ENCODE measurements at places on chromosomes 3 and 15.

DNA sequence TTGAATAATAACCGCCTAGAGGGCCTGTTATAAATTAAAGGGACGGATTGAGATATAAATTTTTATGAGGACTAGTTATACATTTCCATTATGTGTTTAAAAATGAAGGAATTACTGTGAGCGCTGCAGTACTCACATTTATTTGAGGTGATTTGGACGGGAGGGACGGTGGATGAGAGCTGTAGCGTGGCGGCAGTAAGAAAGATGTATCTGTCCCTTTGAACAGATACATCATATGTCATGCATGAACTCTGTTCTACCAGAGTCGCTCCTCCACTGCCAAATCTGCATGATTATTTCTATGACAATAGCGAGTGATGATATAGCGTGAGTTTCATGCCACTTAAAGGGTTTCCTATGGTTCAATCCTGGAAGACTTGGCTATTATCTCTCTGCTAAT is 538.8 kb downstream of the MCTP2 start:
- no peak for DNase-seq

GRCh38 chr3:105688821-105689220 is 180.0 kb downstream of the CBLB start:
- no peak for DNase-seq

DNA sequence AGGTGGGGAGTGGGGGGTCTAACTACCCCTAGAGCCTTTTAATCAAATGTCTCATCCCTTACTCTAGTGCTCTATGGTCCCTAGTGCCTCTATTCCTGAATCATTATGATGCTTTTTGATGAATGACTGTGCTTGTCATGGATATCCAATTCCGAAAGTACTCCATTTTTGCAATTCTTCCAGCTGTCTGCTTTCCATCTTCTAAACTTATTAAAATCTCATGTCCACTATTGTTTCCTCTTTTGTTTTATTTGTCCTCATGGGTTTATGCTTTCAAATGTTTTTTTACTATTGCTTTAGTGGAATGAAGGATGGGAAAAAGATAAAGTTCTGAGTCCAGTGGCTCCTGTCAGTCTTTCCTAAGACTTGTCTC is 77.2 kb upstream of the KCNMB2 start:
- no peak for DNase-seq

DNA sequence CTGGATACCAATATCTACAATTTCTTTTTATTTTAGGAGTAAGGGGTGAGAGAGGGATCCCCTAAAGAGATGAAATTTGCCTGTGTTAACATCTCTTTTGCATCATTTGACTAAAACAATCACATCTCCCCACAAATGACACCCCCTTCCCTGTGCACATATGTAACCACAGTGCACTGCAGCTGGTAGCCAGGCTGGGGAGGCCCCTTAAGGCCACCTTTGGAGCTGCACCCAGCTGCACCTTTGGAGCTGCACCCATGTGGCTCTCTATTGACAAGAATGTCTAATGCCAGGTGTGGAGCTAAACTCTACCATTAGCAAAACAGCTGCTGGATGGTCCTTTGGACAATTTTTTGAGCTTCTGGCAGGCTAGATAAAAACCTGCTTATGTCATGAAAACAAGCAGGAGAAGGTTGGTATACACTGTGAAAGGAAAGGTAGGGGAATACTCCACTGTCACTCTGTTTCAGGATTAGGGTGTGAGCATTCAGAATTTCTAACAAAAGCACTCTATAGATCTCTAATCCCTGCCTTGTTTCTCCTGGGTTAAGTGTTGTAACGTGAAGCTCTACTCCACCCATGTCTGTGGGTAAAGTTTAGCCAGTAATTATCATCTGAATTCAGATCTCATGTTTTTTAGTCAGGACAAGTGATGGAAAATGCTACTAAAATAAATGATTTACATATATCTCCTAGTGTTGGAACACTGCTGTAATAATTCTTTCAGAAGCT is 52.1 kb downstream of the TFG start:
- no peak for DNase-seq

DNA sequence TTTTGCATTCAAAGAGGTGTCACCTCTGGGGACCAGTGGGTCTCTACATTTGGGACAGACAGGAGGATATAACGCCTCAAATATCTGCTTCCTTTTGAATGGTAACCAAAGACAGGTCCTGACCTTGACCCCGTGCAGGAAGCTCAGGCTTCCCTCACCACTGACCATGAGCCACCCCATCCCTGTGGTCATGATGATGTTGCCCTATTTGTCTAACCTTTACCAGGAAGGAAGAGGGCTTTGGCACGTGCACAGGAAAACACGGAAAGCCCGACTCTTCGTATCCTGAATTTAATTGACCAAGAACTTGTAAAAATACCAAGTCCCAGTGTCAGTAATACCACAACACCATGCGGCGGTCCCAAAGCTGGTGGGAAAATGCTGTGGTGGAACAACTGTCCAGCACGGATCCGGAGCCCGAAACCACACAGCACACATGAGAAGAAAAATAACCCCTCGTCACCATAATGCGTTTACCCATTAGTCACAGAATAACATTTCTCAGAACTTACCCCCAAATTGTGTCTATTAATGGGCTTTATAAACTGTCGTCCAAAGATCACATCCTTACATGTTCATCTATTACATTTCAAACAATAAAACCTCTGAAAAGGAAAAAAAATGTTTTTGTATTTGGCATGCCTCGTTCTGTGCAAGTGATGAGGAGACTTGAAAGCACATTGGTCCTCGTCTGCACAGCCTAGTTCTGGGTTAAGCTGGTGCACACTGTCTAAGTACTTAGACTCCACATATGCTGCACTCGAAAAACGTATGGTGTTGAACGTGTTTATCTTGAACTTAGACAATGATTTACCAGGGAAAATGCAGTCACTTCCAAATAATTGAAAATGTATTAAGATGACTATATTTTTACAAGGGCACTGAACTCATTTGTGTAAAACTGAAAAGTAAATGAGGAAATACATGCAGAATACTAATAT is 118.9 kb upstream of the IGF1R start:
- DNase-seq: no peak

- no peak for DNase-seq
Measured at GRCh38 chr3:13951184-13951583, 71.3 kb upstream of the WNT7A start.

DNA sequence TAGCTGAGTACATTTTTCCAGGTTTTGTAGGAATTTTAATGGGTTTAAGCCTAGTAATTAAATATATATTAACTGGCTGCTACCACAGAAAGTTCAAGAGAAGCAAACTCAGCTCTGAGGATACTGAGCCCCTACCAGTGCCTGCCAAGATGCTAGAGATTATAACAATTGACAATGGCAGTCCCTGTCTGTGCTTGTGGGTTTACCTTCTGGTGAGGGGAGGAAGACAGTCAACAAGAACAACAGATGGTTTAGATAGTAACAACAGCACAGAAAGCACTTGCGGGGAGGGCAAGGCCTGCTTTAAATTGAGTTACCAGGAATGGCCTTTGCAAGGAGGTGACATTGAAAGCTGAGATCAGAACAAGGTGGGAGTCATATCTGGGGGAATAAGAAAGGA is 56.6 kb upstream of the ARHGEF3 start:
- DNase-seq: no peak

DNA sequence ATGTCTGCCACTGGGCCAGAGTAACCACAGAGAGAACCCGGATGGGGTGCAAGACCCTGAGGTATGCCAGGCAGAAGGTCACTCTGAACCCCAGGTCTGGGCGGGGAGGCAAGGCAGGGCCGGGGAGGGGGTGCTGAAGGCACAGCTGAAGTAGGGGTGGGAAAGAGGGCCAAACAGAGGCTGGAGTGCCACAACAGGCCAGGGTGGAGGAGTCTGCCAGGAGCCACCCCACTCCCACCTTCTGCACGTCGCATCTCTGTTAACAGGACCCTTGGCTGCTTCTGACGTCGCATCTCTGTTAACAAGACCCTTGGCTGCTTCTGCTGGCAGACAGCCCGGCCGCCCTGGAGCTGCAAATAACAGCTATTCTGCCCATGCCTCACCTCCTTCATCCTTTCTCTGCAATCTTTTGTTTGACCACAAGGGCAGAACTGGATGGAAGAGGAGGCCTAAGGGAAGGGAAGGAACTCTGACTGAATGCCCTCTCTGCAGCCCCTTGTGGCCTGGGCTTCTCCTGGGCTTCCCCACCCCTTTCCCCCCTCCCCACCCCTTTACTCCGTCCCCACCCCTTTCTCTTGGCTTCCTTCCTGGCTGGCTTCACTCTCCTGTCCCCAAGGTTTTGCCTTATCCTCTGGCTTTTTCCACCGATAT is 20.6 kb upstream of the FBLN2 start:
- no peak for DNase-seq

GRCh38 chr3:194091141-194091540 is 44.8 kb upstream of the HES1 start:
- no peak for DNase-seq

- no peak for DNase-seq
Measured at GRCh38 chr3:4447295-4447999, 19.6 kb downstream of the SUMF1 start.

GRCh38 chr3:72300621-72301020 is 515.7 kb upstream of the PROK2 start:
- DNase-seq: no peak

DNA sequence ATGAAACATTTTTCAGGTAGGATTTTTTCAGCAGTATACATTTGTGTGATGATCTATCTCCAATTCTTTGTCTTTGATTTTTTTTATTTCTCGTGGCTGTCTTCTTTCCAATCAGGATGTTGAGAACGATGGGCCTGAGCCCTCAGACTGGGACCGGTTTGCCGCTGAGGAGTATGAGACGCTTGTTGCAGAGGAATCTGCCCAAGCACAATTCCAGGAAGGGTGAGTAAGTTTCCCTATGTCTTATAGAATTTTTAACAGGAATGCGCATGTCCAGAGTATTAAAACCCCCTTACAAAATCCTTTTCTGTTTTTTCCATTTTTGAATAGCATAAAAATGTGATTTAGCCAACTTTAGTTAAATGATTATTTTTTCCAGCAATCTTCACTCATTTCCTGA is 90.0 kb downstream of the MSL2 start:
- no peak for DNase-seq

DNA sequence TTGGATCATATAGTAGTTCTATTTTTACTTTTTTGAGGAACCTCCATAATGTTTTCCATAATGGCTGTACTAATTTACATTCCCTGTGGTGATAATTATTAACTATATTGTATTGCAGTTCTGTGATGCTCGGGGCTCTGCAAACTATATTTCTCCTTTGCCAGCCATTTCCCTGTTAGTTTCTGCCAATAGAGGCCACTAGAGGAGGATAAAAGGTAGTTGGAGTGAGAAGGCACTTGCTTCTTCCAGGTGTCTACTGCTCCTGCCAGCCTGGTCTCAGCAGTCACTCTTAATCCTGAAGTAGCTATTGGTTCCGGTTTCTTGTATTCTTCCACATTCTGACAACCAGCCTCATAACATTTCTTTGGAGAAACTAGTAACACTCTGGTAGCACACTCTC is 233.9 kb upstream of the GBE1 start:
- DNase-seq: no peak

- no peak for DNase-seq
Measured at GRCh38 chr3:150682279-150682678, 21.4 kb downstream of the ERICH6 start.

DNA sequence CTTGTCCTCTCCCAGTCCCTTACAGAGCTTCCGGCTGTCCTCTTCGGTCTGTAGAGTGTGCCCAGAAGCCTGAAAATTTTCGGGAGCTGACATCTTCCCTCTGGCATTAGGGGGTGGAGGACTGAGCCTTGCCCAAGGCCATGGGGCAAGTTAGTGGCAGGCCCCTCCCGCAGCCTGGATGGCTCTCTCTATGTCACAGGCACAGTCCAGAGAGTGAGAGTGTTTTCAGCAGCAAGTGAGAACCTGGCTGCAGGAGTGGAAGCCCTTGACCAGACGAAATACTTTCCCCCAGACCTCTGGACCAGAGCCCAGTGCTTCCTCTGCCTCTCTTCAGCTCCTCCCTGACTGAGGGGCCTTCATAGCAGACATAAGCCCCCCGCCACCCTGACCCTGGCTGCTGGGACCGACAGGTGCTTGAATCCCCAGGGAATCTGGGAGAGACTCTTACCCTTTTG is 50.5 kb upstream of the SEC22A start:
- DNase-seq: no peak

- DNase-seq: no peak
Measured at GRCh38 chr15:90015294-90015693, 14.2 kb downstream of the ZNF710 start.

GRCh38 chr3:4963669-4964570 is 15.3 kb upstream of the BHLHE40 start:
- DNase-seq: no peak

DNA sequence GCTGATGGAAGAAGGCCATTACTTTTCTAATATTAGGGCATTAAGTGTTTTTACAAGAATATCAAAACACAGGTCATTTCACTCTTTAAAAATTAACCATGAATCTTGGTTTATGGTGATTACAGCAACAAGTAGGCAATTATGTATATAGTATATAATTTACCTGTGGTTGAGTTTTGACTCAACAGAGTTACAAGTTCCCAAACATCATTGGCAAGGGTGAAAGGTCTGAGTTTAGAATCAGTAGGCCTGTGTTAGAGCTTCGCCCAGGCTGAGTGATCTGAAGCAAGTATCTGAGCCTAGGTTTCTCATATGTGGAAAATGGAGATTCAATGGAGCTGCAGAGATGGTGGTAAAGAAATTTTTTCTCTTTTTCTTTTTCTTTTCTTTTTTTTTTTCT is 25.1 kb upstream of the LPP start:
- no peak for DNase-seq

DNA sequence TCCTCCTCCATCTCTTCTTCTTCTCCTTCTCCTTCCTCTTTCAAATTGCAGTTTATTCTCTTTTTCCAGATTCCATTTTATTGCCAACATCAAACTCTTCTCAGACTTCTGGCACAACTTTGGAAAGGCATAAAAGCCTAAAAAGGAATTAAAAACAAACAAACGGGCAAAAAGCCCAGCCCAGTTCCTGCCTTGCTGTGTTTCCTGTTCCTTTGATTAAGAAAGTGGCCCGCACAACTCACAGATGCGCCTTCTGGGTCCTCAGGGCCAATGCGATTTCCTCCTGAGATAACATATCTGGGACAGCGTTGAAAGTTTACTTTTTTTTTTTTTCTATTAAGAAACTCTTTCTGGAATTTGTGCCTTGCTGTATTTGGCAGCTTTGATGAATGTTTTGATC is 158.7 kb upstream of the UBE3A start:
- no peak for DNase-seq

DNA sequence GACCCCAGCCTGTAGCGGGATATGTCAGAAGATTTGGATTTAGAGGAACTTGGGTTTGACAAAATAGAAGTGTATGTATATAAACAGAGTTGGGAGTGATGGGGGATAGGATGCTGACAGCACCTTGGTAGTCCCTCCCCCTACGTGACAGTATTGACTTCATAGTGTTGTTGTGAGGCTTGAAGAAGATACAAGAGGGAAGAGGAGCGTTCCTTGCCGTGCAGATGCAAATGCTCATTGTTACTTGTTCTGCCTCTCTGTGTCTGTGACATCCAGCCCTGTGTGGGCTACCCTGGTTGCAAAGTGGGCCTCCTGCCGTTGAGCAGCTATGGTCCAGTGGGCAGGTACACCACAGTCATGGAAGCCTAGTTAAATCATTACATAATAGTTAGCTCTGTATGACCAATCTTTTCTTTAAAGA is 45.0 kb downstream of the SMAD3 start:
- no peak for DNase-seq

- no peak for DNase-seq
Measured at GRCh38 chr15:28962851-28963710, 77.3 kb downstream of the APBA2 start.

GRCh38 chr3:138775254-138775595 is 59.5 kb downstream of the PIK3CB start:
- DNase-seq: no peak

- no peak for DNase-seq
Measured at GRCh38 chr3:169931747-169932520, 20.6 kb downstream of the SAMD7 start.

- peak; percentile 34 for DNase-seq
Measured at GRCh38 chr15:83654379-83655236, 685 bp downstream of the ADAMTSL3 start.

All from testis (tissue), 5 donors.